ENCODE measurements at places on chromosomes 4 and X.

DNA sequence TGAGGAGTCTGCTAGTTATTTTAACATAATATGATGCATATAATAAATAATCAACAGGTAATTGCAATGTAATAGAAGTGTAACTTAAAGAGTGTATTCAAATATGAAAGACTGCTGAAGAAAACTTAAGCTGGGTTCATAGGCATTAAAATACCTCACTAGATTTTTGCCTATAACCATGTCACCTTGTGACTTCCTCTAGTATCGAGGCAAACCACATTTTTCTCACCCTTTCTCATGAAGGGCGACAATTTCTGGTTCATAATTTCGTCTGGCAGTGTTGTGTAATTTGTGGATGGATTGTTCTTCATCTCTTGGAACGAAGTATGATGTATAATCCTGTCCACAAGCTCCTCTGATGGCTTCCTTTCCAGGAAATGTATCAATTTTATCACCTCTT lies 16.0 kb downstream of the SULT1E1 start:
- no peak for DNase-seq

GRCh38 chr4:14856934-14857235 lies 145.4 kb upstream of the CPEB2 start:
- no peak for DNase-seq

DNA sequence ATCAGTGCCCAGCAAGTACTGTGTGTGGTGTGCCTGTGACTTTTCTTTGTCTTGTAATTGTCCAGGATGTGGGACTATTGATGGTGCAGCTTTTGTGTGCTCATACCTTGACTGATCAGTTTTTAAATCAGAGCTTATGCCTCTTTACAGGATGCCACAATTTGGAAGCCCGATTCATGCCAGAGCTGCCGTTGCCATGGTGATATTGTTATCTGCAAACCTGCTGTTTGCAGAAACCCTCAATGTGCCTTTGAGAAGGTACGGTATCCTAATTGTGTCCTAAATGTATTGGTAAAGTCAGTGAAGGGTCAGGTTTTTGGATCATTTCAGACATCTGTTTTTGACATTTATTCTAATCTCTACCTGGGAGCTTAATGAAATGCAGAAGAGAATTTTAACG lies 180.2 kb downstream of the FRAS1 start:
- DNase-seq = no peak

DNA sequence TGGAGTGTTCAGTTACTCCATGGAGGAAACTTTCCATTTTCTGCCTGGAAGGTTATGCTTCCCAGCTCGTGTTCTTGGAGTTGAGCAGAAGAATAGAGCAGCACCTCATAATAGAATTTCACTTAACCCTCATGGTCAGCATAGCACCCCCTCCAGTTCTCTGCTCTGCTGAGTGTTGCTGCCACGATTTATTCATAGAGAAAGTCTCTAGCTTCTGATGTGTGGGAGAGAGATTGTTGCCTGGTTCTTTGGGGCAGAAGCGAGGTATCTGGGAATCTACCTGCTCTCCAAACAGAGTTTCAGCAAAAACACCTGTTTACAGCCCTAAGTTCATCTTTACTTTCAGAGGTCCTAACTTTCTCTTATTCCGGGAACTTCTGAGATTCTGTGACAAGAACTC lies 3.9 kb upstream of the DTHD1 start:
- no peak for DNase-seq

GRCh38 chr4:168218645-168219044 lies 99.9 kb downstream of the DDX60 start:
- no peak for DNase-seq

GRCh38 chrX:150845091-150845490 lies 53.4 kb downstream of the CD99L2 start:
- no peak for DNase-seq

GRCh38 chrX:10414862-10415261 lies 205.5 kb downstream of the MID1 start:
- DNase-seq = no peak

DNA sequence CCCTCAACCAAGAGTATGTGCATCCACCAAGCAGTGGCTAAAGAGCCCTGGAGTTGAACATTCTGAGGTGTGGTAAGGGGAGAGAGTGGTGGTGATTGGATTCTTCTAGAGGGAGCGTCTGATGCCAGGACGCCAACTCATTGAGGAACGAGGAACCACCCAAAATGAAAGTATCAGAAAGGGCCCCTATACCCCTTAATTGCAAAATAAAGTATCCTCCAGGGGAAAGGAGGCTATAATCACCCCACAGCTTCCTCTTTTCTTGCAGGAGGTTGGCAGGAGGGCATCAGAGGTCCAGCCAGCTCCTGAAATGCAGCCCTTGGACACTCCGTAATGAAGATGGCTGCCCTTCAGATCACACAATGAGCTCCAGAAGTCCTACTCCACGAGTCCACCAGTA lies 5.3 kb upstream of the KIAA1210 start:
- no peak for DNase-seq

DNA sequence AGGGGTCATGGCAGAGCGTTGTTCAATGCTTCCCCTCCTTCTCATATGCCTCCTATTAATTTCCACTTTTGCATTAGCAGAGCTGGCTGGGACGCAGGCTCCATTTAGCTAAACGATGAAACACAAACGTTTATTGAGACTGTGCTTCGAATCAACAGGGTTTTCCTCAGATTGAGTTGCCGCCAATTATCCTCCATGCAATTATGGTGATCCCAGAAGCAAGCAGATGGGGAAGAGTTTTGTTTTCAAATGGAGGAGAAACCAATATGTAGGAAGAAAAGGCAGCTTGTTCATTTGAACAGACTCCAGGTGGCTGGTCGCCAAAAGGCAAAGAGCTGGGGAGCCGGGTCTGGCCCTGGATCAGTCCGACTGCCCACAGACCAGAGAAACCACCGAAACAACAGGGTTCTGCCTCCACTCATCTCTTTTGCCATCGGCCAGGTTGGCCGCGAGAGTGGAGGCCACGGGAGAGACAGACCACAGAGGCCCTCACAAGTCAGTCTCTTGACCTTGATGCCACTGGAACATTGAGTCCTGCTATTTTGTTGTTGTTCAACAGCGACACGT lies 184.8 kb downstream of the GBA3 start:
- no peak for DNase-seq

DNA sequence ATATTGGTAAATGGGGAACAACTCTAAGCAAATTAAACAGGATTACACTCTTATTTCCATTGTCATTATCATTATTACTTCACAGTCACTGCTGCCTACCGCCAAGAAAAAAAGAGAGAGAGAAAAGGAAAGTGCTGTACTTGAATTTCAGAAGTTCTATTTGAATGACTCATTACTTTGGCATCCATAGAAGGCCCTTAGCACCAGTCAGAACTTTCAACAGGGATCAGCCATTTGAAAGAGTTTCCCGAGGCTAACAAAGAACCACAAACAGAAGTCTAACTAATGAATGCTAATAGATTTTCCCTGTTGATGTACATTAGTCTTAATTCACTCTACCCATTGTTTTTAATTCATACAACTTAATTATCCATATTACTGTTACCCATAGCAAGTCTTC lies 116.3 kb downstream of the SHROOM4 start:
- DNase-seq = no peak

DNA sequence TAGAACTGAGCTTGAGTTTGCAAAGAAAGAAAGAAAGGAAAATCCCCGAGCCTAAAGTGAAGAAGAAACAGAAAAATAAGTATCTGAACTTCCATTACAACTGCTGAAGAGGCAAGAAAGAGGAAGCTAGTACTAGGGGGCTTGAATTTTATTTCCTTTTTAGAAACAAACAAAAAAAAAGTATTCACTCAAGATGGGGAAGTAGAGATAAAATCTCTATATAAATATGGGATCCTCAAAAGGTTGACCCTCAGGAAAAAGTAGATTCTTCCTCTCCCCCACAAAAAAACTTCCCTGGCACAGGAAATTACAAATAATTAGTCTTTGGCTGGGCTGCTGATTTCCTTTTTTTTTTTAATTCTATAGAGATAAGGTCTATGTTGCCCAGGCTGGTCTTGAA lies 16.0 kb downstream of the LRBA start:
- DNase-seq = no peak

DNA sequence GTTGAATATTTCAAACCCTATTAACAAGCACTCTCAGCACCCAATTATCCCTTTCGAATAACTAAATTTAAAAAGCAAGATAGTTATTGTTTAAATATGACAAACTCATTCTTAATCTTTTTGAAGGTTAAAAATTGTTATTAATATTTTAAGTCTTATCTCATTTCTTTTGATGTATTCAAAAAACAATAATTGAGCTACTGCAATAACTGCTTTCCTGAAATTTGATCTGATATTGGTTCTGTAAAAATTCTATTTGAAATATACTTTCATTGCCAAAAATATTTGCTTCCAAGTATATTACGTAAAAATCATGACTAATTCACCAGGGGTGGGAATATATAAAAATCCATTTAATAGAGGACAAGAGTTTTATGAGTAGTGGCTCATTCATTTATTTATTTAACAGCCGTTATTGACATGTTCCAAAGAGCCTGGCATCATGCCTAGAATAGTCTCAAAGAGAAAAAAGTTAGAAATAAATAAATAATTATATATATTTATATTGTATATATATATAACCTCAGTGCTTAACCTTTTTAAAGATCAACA lies 34.4 kb downstream of the GLRA3 start:
- no peak for DNase-seq
